ENCODE measurements at places on chromosomes 12 and 14. TPM values are rescaled to one million over a fixed set of nuclear protein-coding genes. Genes with fewer than 3 reads are reported as not detected.

GRCh38 chr12:81386101-81386500 is 308.2 kb downstream of the ACSS3 start:
- DNase-seq: no peak

GRCh38 chr12:26937443-26937862 is 328 bp downstream of the INTS13 start:
- DNase-seq: no peak

DNA sequence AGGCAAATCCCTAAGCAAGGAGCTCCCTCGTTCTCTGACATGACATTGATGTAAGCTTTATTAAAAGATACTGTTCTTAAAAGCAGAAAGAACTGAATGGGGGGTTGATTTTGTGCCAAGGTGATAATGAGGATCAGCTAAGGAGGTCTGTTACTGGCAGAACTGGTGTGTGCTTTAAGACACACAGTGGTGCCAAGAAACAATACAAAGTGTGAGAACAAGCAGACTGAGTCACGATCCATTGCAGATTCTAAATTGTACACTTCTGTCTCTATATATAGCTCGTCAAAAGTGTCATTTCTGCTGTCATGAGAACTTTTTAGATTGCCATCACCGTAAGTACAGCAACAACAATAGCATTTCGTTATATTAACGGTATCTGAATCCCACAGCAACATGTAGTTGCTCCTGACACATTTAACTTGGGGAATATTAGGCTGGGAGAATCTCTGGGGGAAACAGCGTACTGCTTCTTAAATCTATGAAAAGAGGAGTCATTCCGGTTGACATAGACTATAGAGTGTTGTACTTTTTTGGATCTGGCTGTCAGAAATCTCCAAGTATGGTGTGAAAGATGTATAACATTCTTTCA is 151.3 kb upstream of the PRKD1 start:
- DNase-seq: no peak

- DNase-seq: no peak
Observed at GRCh38 chr14:100275214-100275613, 31.0 kb downstream of the SLC25A29 start.

GRCh38 chr12:22115711-22116110 is 69.7 kb downstream of the CMAS start:
- DNase-seq: no peak

GRCh38 chr12:9928607-9929006 is 3.6 kb downstream of the CLEC2A start:
- no peak for DNase-seq

- DNase-seq: no peak
Observed at GRCh38 chr14:97297100-97297499, 499.9 kb downstream of the VRK1 start.

GRCh38 chr12:48973531-48973930 is 2.0 kb upstream of the WNT10B start:
- DNase-seq: peak; percentile 76

GRCh38 chr14:101727611-101728366 is 33.7 kb upstream of the PPP2R5C start:
- no peak for DNase-seq

DNA sequence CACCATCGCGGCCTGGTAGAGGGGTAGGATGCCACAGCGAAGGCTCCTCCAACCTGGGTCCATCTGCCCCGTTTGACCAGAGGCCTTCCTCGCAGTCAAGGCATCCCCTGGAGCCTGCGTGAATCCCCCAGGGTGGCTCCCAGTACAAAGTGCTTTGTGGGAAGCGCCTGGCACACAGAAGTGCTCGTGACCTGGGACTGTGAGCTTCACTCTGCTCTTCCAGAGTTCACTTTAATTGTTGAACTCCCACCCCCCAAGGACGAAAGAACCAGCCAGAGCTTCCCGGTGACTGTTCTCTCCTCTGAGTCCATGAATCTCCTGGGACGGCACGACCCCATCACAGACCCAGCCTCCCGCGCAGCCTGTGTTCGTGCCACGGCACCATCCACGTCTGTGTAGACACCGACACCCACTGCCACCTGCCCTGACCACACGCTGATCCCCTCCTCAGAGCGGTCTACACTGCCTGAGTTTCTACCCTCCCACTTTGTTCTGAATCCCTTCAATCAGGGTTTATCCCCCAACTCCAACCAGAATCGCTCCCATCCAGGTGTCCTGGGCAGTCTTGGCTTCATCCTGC is 15.9 kb downstream of the P2RX2 start:
- no peak for DNase-seq

- DNase-seq: no peak
Observed at GRCh38 chr12:109952160-109952858, 43.9 kb downstream of the GIT2 start.

DNA sequence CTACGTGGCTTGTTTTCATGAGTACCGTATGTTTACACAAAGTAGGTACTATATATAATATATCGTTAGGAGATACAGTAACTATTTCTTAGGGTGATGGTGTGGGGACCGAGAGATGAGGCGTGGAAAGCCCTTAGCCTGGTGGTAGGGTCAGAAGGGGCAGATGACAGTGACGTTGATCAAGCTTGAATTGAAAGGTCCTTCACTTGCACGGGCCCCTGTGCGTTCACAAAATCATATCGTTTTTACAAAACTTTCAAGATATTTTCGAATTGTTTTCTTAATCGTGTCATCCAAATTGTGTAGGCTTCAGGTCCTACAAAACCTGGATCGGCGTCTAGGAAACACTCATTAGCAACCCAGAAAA is 881 bp upstream of the SOS2 start:
- DNase-seq: no peak

GRCh38 chr14:57364659-57365450 is 25.5 kb upstream of the NAA30 start:
- DNase-seq: no peak

DNA sequence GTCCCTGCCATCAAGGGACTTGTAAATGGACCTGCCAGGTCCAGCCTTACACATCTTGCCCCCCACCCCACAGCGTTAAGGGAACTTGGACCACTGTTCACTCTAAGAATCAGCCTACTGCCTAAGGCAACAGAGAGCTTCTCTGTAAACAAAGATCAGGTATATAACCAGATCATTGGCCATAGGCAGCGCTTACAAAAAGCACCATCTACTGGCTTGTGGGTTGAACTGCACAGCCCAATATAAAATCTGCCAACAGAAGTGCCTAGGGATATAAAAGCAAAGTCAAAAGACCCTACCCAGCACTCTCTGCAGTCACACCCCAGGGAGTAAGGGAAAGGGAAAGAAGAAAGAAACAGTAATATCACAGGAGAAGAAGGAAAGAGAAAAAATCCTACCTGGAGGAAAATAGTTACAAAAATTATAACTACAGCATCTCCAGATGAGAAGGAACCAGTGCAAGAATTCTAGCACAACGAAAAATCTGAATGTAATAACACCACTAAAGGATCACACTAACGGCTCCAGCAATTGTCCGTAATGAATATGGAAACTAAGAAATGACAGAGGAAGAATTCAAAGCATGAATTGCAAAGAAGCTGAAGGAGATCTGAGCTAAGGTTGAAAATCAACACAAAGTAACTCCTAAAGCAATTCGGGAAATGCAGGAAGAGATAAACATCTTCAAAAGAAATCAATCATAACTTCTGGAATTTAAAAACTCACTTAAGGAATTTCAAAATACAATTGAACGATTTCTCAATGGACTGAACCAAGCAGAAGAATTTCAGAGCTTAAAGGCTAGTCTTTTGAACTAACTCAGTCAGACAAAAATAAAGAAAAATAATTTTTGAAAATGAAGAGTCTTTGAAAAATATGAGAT is 95.2 kb upstream of the PCED1B start:
- peak; percentile 81 for DNase-seq

- no peak for DNase-seq
Observed at GRCh38 chr12:108831309-108831991, 25.9 kb downstream of the SSH1 start.

- no peak for DNase-seq
Observed at GRCh38 chr12:131444220-131445164, 266.4 kb upstream of the SFSWAP start.

- DNase-seq: peak; percentile 70
Observed at GRCh38 chr12:102480406-102480805, at the start of gene IGF1. TSS of gene IGF1 (minus strand) at chr12:102480563. CDS start at chr12:102480381, 182 bp downstream.

- DNase-seq: no peak
Observed at GRCh38 chr14:95025941-95026340, 131.4 kb downstream of the DICER1 start.

- DNase-seq: no peak
Observed at GRCh38 chr12:68901145-68901544, 31.8 kb downstream of the CPM start.

GRCh38 chr12:81141217-81141616 is 63.3 kb downstream of the ACSS3 start:
- DNase-seq: no peak

- DNase-seq: no peak
Observed at GRCh38 chr12:62297321-62297720, 37.1 kb downstream of the USP15 start.

DNA sequence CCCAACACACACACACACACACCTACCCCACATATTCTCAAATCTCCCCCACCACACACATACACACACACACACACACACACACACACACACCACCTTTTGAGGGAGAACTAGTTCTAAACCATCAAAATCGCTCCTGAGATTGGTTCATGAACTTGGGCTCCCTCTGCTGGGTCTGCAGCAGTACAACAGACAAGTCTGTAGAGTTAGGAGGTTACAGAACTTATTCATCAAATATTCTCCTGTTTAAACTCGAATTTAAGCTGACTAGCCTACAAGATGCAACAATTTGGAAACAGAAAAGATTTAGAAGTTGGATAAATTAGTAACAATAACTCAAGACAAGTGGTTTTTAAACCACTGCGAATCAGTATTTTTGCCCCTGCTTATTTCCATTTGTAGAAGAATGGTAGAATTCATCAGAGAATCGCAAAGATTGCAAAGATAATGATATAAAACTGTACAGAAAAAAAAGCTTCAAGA is 136.4 kb upstream of the USP15 start:
- peak; percentile 57 for DNase-seq

DNA sequence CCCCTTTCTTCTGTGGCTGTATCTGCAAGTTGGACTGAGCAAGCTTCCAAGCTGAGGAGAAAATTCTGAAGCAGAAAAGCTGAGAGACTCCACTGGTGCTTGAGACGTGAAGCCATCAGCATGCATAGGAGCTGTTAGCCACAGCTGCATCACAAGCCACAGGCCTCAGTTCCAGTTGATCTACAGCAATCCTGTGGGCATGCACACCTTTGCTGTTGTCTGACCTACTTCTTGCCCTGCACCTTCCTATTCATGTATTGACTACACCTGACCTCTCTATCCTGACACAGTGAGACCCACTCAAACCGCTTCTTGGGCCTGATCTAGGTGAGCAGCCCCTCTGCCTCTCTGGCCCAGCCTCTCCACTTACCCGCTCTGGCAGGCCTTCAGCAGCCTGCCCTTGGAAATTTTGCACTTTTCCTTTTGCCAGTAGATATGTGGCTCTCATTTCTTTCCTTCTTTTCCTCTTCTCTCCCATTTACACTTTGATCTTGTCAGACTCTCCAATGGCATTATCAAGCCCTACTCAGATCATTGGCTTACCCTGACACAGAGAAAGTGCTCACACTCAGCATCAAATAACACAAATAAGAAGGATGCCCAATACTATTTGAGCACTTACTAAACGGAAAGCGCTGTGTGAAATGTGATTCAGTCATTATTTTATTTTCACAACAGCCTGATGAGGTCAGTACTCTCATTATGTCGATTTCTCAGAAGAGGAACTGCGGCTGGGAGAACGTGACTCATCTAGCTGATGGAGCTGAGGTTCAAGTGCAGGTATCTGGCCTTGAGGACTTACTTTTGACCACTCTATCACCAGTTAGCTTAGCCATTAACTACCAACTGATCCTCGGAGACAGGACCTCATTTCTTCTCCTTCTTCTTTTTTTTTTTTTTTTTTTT is 21.9 kb upstream of the PTGR2 start:
- DNase-seq: peak; percentile 84

GRCh38 chr12:104288635-104289274 is 14.8 kb upstream of the EID3 start:
- peak; percentile 76 for DNase-seq

- DNase-seq: no peak
Observed at GRCh38 chr14:99065551-99065950, 206.4 kb downstream of the BCL11B start.

DNA sequence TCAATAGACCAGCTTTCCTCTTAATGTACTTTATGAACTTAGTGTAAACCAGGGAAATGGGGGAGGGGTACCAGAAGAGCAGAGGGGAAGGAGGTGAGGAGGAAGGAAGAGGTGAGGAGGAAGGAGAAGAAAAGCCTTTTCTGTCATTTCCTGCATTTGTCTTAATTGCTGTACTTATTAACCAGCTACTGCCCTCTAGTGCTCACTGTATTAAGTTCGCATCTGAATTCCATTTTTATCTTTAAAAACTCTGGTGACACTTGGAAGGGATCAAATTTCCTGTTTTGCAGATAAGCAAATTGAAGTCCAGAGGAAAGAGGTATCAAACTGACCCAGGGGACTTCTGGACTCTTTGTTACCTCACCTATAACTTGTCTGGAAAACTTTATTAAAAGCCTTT is 22.2 kb downstream of the MANSC1 start:
- DNase-seq: peak; percentile 85

The LRTM2 gene
- total RNA-seq: not detected

The MMP17 gene
- total RNA-seq: 5.6 TPM

The PWP1 gene
- 142 TPM for total RNA-seq

The NABP2 gene
- 13.9 TPM for total RNA-seq

The TPH2 gene
- not detected for total RNA-seq

The ASCL1 gene
- not detected for total RNA-seq

The SPIC gene
- not detected for total RNA-seq

The CD4 gene
- not detected for total RNA-seq

The MTA1 gene
- total RNA-seq: 44.4 TPM

The LALBA gene
- not detected for total RNA-seq

The SLC25A47 gene
- total RNA-seq: not detected

The FGD6 gene
- total RNA-seq: 12.5 TPM

The TNFRSF1A gene
- 146 TPM for total RNA-seq

The KRT86 gene
- total RNA-seq: not detected

The TMTC2 gene
- 83.6 TPM for total RNA-seq

The SSPN gene
- 9.3 TPM for total RNA-seq

The ASB2 gene
- total RNA-seq: 0.49 TPM

The SOAT2 gene
- total RNA-seq: not detected

The FICD gene
- 7.6 TPM for total RNA-seq
